ENCODE measurements at places on chromosomes 5 and 9. TPM values are rescaled to one million over a fixed set of nuclear protein-coding genes. Genes with fewer than 3 reads are reported as not detected.
A peak's percentile ranks its signal among the peaks of the same experiment; 100 is the strongest.

PRUNE2 gene
- 33.6 TPM for total RNA-seq

- no peak for DNase-seq
These were observed 235.4 kb downstream of the FSTL4 start for GRCh38 chr5:133376986-133377385.

DNA sequence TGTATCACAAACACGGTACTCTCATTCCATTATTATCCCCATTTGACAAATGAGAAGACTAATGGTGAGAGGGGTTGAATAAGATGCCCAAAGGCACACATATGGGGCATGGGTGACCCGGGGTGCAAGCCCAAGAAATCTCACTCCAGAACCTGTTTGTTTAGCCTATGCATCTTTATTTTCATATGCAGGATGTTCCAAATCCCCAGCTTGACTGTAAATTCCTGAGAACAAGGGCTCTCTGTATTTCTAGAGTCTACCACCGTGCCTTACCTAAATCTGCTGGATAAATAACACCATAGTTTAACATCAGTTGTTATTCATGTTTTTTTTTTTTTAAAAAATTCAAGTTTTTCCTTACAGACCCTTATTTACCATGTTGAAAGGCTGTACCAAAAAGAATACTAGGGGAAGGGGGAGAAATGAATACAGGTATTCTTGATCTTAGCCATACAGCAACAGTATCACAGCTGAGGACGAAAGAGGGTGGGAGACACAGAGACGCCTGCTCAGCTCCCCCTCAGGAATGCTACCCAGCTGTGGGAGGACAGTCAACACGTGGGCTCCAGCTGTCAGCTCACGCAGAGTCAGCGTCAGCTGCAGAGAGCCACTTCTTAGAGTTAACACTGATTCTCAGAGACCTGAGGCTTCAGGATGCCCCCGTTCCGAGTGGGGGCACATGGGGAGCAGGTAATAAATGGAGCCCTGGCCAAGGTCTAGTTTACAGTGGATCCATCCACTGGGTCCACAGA lies 86.6 kb downstream of the MED27 start:
- DNase-seq: no peak

- DNase-seq: no peak
These were observed 158.6 kb upstream of the PPP1R26 start for GRCh38 chr9:135320943-135321342.

DNA sequence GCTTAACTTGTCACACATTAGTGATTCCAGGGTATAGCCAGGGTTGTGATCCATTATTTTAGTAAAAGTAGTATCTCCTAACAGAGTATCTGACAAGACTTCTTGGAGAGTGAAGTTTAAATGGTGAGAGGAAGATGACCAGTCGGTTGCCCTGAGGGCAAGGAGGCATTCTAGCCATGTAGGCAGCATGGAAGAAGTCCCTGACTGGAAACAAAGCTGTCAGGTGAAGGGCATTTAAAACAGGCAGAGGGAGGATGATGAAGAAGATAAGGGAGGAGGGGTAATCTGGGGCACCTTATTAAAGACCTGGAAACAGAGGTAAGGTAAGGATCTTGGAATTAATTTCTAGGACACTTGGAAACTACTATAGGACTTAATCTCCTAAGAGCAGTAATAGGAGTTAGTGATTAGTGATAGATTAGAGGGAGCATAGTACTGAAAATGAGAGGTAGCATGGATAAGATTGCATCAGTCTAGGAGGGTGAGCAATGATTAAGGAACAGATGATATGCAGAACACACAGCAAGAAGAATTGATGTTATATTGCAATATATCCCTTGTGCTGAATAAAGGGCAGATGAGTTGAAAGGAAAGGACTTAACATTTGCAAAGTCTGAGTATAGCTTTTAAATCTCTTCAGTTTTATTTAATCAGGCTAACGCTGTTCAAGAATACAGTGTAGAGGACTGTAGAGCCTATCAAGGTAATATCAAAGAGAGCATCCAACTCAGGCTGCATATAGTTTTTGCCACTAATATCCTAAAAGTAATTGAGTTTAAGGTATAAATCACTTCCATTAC lies 9.6 kb downstream of the KIF2A start:
- DNase-seq: no peak

- no peak for DNase-seq
These were observed 367.1 kb upstream of the IZUMO3 start for GRCh38 chr9:24912767-24913166.

DNA sequence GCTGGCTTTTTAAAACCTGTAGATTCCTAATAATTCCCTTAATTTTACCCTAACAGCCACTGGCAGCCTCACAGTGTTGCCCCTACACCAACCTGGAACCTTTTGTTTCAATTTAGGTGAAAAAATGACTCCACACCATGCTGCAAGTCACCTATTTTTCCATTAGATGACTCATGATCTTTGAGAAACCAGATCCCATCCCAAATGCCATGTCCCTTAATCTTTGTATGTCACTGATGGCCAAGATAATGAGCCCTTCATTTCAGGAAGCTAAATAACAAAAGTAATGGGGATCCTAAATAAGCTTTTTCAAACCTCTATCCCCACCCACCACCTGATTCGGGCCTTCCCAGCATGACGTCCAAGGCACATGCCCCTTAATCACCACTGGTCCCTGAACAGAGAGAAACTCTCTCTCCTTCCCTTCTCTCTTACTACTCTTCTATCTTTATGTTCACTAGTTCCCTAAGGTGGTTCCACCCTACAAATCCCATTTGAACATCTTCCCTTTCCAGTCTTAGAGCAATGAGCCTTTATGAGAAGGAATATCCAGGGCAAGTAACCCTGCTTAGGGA lies 33.6 kb downstream of the ZNF608 start:
- DNase-seq: no peak

DNA sequence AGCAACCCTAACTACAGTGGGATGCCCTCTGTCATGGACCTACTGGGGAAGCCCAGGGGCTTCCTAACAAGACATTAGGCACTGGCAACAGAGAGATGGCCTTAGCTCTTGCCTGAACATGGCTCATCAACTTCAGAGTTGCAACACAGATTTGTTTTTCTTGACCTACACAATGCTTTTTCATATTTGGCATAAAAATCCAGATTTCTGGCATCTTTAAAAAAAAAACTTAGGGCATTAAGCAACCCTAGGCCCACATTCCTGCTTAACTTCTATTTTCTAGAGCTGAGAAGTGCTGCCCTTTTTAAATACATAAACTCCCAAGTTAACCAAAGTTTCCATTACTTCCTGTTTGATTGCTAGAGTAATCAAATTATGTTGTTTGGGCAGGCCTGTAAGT lies 8.0 kb downstream of the GRIA1 start:
- no peak for DNase-seq

GRCh38 chr5:3801967-3802366 lies 206.3 kb downstream of the IRX1 start:
- no peak for DNase-seq

F2RL1 gene
- total RNA-seq: 174 TPM

GRCh38 chr5:177458912-177459350 lies 12.3 kb downstream of the PRR7 start:
- no peak for DNase-seq

DNA sequence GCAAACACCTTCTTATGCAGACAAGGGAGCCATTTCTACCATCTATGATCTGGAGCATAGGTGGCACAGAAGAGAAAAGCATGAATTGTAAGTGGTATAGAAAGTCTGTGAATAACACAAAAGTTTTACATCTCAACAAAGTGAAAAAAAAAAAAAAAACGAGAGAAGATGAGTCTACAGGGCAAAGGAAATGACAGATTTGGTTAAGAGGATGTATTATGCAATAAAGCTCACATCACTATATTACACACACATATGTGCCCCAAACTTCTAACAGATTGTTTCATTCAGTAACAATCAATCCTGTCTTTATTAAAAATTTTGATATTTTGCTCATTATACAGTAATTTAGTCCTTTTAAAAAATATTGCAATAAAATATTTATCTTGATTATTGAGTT lies 49.8 kb downstream of the CERT1 start:
- no peak for DNase-seq

- no peak for DNase-seq
These were observed 611.2 kb downstream of the KIF4B start for GRCh38 chr5:155624597-155625241.

GRCh38 chr9:108297073-108297472 lies 558.7 kb downstream of the ACTL7B start:
- DNase-seq: no peak

CDH6 gene
- total RNA-seq: 0.61 TPM

- no peak for DNase-seq
These were observed 1.0 kb downstream of the CYSTM1 start for GRCh38 chr5:140176031-140176387.

GRCh38 chr9:122975196-122975595 lies 34.4 kb downstream of the RABGAP1 start:
- no peak for DNase-seq

- no peak for DNase-seq
These were observed 31.5 kb downstream of the GAPVD1 start for GRCh38 chr9:125293134-125293533.

RAB24 gene
- 34.5 TPM for total RNA-seq

NTNG2 gene
- total RNA-seq: 0.75 TPM

GALNT10 gene
- 52.6 TPM for total RNA-seq

- peak; percentile 80 for DNase-seq
These were observed 67.5 kb downstream of the MAMDC2 start for GRCh38 chr9:70111042-70111602.

GRCh38 chr9:135309763-135310125 lies 169.8 kb upstream of the PPP1R26 start:
- no peak for DNase-seq

SEMA4D gene
- 21.2 TPM for total RNA-seq

MARCOL gene
- not detected for total RNA-seq

GRCh38 chr5:169667896-169668674 lies 31.0 kb downstream of the DOCK2 start:
- DNase-seq: no peak

GTF2H2C gene
- total RNA-seq: 20.3 TPM

DNA sequence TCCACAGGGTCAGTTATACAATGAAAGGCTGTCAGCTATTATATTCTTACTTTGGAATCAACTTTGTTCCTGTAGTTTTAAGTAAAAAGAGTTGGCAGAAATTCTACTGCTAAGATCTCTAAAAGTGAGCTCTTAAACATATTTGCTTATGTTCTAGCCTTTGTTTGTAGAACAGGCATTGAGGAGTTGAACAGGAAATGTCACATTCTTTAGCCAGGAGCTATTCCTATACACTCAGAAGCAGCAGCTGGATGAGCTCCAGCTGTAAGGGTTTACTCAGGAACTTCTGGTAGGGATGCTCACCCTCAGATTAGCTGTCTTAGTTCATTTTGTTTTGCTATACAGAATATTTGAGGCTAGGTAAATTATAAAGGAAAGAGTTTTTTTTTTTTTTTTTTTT lies 22.4 kb upstream of the SPINK14 start:
- peak; percentile 55 for DNase-seq

GRCh38 chr9:3359778-3360177 lies 166.0 kb downstream of the RFX3 start:
- no peak for DNase-seq

DNA sequence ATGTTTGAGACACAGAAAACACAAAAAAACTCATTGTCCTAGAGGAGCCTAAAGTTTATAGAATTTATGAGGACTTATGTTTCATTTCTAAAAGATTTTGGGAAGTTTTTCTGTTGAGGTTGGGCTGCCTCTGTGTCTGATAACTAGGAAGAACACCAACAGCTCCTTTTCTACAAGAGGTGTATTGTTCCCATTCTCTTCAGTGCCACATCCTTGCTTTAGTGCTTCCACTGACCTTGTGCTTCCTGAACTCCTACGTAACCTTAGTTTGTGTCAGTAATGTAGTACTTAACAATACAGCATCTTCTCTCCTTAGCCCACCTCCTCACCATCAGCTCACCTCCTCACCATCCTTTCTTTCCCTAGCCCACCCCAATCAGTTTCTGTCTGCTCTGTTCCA lies 117.3 kb upstream of the TNC start:
- no peak for DNase-seq

- DNase-seq: no peak
These were observed 2.0 kb downstream of the JMY start for GRCh38 chr5:79237740-79238560.

DNA sequence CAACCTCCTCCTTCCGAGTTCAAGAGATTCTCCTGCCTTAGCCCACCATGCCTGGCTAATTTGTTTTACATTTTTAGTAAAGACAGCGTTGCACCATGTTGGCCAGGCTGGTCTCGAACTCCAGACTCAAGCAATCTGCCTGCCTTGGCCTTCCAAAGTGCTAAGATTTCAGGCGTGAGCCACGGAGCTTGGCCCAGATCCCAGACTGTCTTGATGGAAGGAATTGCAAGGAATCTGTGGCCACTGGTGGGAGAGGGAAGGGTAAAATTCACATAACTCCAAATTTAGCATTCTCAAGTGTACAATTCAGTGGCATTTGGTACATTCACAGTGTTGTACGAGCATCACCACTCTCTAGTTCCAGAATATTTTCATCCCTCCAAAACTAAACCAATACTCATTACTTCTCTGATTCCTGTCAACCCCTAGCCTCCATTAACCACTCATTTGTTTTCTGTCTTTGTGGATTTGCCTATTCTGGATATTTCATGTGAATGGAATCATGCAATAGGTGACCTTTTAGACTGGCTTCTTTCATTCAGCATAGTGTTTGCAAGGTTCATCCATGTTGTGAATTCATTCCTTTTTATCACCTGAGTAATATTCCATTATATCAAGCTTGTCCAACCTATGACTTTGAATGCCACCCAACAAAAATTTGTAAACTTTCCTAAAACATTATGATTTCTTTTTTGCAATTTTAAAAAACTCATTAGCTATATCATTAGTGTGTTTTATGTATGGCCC lies 8.9 kb upstream of the MYO10 start:
- no peak for DNase-seq

- no peak for DNase-seq
These were observed 712.3 kb upstream of the WWC1 start for GRCh38 chr5:167578977-167579692.

SREK1IP1 gene
- total RNA-seq: 25.2 TPM

DNA sequence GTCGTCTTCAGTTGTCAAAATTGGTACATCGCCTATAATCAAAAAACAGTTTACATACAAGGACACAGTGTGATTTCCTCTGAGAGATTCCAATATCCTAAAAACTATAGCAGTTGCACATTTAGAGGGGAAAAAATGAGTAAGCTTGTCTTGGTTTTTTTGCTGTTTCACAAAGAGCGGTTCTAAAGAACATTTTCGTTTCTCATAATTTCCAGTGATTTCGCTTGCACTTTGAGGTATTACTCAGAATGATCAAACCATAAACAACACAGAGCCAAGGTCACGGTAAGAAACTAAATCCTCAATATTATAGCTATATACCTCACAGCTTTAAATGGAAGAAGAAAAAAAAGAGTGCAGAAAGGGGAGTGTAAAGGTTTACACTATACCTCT lies 861 bp downstream of the MTX3 start:
- no peak for DNase-seq

MARCHF11 gene
- not detected for total RNA-seq

DNA sequence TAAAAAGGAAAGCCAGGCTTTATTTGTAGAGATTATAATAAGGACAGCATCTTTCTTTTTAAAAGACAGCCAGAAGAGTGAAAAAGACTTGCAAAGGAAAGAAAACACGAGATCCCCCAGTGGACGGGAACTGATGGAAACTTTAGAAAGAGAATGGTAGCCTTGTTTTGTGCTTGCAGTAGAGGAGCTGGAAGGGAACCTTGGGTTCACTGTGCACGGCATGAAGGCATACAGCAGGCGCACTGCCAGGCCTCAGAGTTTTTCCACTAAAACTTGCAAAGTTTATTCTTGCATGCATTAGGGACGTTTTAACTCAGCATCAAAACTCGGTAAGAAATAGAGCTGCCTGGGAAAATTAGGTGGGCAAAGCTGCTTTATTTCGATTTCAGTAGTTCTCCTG lies 248.6 kb downstream of the IRX1 start:
- DNase-seq: no peak

MYOZ3 gene
- total RNA-seq: 1.1 TPM

PCDHGA5 gene
- 1.5 TPM for total RNA-seq

Data from left colon (tissue), 2 donors.